ENCODE measurements at places on chromosomes 6 and 20. TPM values are rescaled to one million over a fixed set of nuclear protein-coding genes. Genes with fewer than 3 reads are reported as not detected.

Gene CAPN11
- not detected for total RNA-seq

Gene POLR1H
- 38.5 TPM for total RNA-seq

Gene PNLDC1
- 0.75 TPM for total RNA-seq

Gene AKIRIN2
- 57.4 TPM for total RNA-seq

Gene ZSCAN23
- 2.8 TPM for total RNA-seq

Gene ADGRB3
- total RNA-seq: not detected

Gene HCRTR2
- not detected for total RNA-seq

Gene SCRT2
- not detected for total RNA-seq

Gene OTOR
- total RNA-seq: not detected

Gene SPEF1
- total RNA-seq: not detected

Gene FAM209B
- total RNA-seq: 4.4 TPM

Gene POU5F1
- total RNA-seq: 0.85 TPM

Gene DEFB124
- not detected for total RNA-seq

Gene SLC18B1
- total RNA-seq: 18.1 TPM
